Hematopoietic multipotent progenitor cell treated with erythropoietin and hydrocortisone succinate and interleukin-3 and kit ligand, for 6 days (in vitro differentiated cells): ENCODE measurements at places on chromosomes 2 and 18.

DNA sequence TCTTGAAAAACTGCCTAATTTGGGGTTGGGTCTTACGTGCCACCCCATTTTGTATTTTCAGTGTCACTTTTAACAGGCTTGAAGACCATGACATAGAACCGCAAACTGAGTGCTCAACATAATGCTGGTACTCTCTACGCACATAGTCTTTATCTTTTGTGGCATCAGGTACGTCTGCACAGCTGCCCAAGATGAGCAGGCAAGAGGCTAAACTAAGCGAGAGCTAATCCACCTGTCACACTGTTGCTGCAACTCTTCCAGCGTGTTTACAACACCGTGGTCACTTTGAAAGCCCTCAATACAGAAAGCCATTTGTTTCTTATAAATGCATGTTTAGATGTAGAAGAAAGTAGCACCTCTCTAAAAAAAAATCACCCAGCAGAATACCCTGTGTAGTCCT lies 270.0 kb upstream of the TCF4 start:
- no peak for DNase-seq

DNA sequence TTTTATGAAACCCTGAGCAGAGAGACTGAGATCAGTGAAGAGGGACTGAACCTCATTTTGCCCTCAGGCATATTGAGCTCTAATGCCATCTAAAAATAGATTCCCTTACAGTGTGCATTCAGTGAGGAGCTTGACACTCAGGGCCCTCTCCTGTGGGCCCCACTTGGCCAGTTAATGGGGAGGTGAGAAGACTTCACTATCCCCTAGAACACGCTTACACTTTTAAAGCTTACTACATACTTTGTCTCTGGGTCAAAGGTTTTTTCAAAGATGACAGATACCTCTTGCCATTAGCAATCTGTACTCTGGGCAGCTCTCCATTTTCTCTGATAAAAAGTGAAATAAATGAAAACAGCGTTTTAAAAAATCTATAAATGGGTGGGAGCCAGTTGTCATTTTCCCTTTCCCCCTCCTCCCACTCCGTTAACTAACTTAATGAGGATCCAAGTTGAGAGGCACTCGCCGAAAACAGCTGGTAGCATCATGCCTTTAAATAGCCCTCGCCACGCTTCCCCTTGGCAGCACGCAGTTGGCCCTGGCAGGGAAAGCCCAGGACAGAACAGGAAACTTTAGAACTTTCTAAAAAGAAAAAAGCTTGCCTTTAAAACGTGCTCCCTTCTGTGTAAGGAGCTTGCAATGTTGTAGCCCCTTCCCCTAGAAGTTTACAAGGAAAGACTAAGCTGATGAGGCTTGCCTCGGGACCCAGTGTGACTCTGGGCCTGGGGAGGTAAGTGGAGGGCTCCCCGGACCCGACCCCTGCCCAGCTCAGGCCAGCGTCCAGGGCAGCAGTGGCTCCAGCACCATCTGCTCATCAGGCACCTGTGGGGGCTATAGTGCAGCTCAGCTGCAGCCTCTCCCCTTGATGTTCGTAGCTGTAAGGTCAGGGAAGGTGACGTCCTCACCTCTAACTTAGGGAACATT lies 58.8 kb upstream of the FOSL2 start:
- DNase-seq: no peak

DNA sequence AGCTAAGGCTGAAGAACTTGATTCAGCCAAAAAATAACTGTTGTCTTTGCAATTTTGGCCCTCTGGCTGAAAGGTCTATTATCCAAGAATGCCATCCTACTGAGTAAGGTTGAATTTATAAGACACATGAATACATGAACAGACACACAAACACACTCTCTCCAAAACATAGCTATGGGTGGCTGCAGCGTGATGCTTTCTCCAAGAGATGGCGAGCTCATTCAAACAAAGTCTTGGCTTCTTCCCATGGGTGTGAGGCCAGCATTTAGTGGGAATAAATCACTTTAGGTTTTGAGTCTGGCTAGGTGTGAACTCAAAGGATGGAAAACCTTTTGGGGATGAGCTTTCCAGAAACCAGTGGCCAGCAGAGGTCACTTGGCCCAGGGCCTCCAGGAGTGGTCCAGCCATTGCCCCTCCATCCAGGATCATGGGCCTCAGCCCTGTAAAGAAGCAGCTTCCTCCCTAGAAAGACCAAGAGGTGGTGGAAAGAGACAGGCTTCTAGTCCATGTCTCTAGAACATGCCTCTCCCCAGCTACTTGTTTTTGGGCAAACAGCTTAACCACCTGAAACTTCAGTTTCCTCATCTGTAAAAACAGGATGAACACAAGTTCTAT lies 11.0 kb upstream of the OSR1 start:
- DNase-seq: no peak

- no peak for DNase-seq
These were observed 675.1 kb upstream of the SYT4 start for GRCh38 chr18:43952398-43952797.

DNA sequence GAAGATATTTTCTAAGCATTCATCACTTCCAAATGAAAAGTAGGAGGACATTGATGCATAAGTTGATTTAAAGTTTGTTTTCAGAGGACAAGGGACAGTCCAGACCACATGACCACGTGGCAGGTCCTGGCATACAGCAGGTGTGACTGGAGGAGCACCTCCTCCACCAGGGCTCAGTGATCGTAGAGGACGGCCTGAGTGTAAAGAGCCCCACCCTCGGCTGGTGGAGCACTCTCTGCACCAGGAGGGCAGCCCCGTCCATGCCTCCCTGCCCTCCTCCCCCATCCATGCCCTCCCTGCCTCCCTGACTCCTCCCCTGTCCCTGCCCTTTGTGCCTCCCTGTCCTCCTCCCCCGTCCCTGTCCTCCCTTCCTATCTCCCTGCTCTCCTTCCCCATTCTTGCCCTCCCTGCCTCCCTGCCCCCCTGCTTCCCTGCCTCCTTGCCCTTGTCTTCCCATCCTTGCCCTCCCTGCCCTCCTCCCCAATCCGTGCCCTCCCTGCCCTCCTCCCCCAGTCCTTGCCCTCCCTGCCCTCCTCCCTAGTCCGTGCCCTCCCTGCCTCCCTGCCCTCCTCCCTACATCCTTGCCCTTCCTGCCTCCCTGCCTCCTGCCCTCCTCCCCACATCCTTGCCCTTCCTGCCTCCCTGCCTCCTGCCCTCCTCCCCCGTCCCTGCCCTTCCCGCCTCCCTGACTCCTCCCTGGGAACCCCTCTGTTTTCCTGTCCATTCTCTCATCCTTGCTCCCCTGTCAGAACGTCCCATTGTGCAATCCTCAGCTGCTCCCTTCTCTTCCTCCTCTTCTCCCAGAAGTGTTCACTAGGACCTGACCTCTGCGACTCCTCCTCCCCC lies 47.9 kb downstream of the ANKMY1 start:
- DNase-seq: no peak

DNA sequence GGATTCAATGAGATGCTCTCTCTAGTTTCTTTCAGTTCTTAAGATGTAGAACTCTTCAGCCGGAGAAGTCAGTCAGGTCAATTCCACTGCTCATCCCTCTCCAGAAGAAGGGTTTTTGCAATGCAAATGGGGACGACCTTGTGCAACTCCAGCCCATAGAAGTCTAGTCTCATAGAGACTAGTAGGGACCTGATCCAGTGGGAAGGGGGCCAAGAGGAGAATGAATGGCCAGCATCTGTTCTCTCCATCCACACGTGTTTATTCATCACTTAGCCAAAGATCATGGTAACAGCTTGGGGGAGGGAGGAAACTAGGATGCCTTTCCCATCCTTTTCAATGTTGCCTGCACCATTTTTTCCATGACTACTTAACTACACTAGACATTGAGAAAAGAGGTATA lies 120.2 kb downstream of the LAMA3 start:
- DNase-seq: no peak

DNA sequence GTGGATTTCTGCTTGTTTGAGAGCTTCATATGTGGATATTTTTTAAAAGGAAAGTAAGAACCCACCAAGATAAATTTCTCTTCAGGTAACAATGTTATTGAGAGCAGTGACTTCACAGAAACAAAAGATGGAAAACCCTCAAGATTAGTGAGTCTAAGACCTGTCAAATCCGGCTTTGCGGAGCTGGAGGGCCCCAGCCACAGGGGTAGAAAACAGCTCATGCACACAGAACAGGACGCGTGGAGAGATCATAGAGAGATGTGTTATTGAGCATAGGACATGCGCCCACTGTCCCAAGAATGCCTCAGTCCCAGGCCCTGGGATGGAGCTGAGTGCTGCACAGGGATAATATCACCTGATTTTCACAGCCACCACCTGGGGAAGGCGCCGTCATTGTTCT lies 21.3 kb downstream of the EDAR start:
- no peak for DNase-seq

- no peak for DNase-seq
These were observed 155.8 kb downstream of the ZNF516 start for GRCh38 chr18:76339246-76339620.

DNA sequence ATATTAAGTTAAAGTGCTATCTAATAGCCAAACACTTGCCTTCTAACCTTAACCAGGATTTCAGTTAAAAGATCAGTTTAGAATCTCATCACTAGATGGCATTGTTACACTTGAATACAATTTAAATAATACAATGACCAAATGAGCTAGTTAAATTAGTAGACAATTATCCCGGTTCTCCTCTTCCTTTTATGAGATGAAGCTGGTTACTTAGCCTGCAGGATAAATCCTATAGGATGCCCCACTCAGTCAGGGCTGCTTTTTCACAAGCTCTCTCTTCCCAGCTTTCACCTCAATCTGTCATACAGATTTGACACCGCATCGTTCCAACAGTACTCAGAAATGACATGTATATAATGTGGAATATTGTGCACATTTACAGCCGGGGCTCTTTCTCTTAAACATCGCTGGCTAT lies 678.8 kb downstream of the KCNJ3 start:
- DNase-seq: peak; percentile 70

DNA sequence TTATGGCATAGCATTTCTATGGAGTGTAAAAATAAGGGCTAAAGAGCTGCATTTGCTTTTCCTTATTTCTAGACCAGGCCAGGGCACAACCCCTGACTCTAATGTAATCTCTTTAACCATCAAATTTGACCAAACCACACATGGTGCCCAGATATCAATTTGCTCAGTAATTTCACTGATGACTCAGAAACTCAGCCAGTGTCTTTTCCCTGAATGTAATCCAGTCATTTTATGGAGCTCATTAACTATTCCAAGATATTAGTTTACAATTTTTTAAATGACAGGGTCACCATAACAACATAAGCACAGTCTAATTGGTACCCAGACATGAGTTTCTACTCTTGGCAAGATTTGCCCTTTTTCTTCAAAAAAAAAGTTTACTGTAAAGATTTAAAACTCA lies 270.8 kb upstream of the AGAP1 start:
- no peak for DNase-seq

- DNase-seq: no peak
These were observed 24.8 kb upstream of the GNAL start for GRCh38 chr18:11664286-11664685.

DNA sequence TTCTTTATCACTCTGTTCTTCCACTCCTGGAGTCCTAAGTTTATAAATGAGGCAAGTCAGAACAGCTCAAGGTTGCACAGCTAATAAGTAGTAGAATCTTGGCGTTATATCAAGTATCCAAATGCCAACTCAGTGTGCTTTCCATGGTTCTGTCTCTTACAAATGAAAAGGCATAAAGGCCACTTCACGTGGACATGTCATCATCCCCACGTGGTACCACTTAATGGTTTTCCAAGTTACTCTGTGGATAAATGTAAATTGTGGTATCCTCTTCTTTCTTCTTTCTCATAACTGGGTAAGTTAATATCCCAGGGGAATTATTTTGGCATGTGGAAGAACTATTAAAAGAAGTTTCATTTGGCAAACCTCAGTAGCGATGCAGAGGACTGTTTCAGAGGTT lies 131.5 kb upstream of the L3MBTL4 start:
- DNase-seq: no peak

DNA sequence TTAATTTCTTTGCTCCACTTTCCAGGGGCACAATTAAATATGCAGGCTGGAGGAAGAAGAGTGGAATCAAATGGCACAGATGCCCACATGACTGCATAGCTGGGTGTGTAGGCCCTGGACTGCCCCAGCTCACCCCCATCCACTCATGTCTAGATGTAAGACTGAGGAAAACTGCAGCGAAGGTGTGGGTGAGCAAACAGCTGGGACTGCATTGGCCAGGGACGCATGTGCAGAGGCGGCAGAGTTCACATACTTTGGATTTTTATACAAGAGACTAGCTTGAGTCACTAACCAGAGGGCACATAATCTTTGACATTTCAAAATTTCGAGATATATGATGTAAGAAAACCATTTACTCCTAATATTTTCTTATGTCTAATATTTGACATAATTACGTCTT lies 60.1 kb downstream of the SPIRE1 start:
- DNase-seq: no peak

GRCh38 chr2:19474128-19474527 lies 115.7 kb upstream of the OSR1 start:
- peak; percentile 67 for DNase-seq

DNA sequence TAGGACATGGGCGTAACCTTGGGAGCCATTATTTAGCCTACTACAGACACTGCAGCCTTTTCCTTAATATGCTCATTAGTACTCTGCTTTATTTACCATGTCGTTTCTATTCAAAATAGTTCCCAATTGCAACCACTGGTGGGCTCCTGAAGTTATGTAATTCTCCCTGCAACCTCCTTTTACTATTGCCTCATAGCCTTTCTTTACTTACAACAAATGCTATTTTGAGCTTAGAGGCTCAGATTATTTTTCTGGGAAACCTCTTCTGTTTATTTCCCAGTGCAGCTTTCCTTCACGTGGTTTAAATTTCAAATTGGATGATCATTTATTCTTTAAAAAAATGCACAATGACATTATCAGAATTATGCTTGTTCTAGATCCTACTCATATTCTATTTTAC lies 492.3 kb upstream of the TMEFF2 start:
- DNase-seq: no peak

DNA sequence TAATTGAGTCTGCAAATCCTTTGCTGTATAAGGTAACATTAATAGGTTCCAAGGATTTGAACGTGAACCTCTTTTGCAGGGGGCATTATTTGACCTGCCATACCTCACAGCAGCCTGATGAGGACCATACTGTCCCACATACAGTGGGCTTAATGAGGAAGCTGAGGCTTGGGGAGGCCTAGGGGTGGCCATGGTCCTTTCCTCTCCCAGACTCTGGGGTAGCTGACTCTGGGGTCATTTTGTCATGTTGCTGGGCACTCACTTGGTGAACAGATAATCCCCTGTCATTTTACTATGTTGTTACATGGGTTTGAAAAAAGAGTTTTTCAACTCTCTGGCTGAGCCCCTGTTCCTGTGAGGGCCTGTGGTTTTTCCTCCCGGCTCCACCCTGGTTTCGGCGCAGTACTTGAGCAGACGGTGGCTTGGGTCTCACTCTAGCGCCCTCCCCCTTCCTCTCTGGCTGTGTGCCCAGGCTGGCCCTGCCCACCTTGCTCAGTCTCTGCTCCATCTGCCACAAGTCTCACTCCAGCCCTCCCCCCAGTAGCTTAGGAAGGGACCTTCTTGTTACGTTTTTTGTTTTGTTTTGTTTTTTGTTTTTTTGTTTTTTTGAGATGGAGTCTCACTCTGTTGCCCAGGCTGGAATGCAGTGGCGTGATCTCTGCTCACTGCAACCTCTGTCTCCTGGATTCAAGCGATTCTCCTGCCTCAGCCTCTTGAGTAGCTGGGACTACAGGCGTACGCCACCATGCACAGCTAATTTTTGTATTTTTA lies 21.0 kb downstream of the INPP4A start:
- peak; percentile 97 for DNase-seq
